Thymus (tissue), 14 donors: ENCODE measurements at places on chromosomes 3 and 15. TPM values are rescaled to one million over a fixed set of nuclear protein-coding genes. Genes with fewer than 3 reads are reported as not detected.

CLDN1 gene
- total RNA-seq = 9.5 TPM

IQCH gene
- total RNA-seq = 1.8 TPM

- DNase-seq = no peak
Measured at GRCh38 chr3:128468791-128469527, 2.3 kb upstream of the DNAJB8 start.

ITPKA gene
- 0.24 TPM for total RNA-seq

DNA sequence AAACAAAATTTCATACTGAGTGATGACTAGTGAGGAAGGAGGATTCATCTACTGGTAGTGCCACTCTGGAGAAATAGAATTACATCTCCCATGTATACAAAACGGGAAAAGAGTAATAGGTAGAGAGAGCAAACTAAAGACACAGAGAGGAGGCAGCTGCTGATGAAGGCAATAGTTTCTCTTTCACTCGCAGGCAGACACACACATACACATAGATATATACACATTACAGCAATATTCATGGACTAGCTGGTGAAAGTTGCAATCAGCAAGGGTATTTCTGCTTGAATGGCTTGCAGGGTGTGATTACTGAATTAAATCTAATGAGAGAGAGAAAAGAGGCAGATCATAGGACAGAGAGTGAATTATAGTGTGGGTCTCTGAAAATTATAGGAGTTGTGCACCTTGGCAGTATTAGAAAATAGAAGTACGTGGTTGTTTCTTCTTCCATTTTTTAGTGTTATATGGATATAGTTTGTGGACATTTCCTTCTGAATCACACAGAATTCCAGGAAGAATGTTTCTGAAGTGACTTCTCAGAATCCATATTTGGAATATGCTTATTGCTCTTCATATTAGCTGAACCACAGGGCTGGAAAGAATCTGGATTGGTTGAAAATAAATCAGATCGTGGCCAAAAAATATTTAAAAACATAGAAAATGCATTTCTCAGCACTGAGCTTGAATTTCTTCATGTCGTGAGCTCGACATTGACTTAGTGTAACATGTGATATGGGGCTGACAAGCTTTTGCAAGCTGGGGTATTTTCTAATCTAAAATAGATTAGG lies 991.2 kb downstream of the TUSC7 start:
- DNase-seq = no peak

DNA sequence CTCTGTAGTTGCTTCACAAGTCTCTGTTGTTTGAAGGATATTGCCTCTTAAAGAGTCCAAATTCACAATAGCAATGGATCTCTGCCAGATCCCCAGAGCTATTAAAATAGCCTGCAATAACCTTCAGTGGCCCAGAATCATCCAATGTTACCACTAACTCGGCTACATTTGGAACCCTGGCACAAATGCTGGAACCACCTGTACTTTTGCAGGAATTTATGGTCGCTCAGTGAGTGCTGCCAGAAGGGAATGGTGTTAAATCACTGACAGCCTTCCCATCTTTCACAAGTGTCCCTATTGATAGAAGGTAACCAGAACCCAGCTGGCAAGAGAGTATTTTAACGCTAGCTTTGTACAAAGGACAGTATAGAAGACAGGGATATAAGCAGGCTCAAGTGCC lies 298.8 kb upstream of the PLSCR5 start:
- DNase-seq = no peak

MEX3B gene
- total RNA-seq = 4.1 TPM

GRCh38 chr3:120059081-120059864 lies 35.0 kb downstream of the GSK3B start:
- no peak for DNase-seq
